ENCODE measurements at places on chromosomes 5 and 9.
A peak's percentile ranks its signal among the peaks of the same experiment; 100 is the strongest.

- no peak for DNase-seq
These were observed 58.5 kb downstream of the DCP2 start for GRCh38 chr5:113035096-113035495.

GRCh38 chr9:134932606-134933005 lies 14.9 kb upstream of the FCN1 start:
- no peak for DNase-seq

- no peak for DNase-seq
These were observed 8.5 kb downstream of the ELL2 start for GRCh38 chr5:95953021-95953702.

GRCh38 chr5:174247301-174247700 lies 201.8 kb downstream of the NSG2 start:
- no peak for DNase-seq

GRCh38 chr5:72226950-72227349 lies 93.1 kb downstream of the MRPS27 start:
- no peak for DNase-seq

DNA sequence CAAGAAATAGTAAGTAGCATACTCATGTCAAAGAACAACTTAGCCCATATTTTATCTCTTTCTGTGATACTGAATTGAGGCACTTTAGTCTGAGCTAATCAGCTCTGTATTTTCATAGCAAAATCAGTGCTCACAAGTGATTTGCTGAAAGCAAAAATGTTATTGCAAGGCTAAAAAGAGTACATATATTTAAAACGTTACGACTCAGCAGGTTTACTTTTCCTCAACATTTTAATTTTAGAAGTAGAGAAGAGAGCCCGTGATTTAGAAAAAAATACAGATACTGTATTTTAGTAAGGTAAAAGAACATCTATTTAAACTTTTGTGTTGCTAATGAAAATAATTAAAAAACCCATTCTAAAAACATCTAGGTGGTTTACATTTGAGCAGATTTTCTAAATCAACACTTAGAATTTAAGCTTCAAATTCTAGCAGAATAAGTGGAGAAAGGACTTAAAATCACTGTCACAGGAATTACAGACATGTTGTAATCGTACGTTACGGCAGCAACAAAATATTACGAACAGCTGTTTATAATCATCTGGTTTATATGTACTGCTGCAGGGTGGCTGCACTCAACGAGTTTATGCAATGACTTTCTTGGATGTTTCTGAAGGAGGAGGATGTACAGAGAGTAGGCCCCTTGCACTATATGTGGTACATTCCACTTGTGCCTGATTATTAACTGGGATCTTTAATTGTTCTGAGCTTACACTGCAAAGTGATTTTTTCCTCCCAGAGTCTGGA lies 20.1 kb downstream of the SREK1 start:
- DNase-seq, result no peak

DNA sequence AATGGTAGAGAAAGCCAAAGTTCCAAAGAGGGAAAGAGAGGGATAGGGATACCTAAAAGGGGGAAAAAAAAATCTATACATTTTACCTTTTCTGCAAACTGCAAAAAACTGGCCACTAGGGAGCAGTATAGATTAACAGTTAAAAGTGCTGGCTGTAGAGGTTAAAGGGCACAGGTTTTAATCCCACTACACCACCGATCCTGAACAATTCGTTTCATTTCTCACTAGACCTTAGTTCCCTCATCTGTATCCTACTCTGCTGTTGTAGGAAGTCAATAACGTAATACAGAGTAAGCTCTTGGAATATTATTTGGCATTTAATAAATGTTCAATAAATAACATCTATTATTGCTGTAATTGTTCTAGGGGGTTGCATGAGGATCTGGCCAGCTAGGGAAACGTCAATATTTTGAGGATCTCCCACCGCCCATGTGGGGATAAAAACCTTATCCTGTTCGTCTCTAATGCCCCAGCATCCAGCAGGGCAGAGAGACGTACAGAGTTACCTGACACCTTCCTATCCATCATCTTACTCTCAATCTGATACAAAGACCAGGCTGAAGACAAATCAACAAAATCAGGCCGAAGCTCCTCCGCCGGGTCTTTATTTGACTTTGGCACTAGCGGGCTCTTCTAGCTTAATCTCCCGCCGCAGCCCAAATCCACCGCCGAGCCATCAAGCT lies 757 bp downstream of the CDC26 start:
- no peak for DNase-seq

GRCh38 chr9:91897201-91897600 lies 52.8 kb downstream of the ROR2 start:
- DNase-seq, result no peak

DNA sequence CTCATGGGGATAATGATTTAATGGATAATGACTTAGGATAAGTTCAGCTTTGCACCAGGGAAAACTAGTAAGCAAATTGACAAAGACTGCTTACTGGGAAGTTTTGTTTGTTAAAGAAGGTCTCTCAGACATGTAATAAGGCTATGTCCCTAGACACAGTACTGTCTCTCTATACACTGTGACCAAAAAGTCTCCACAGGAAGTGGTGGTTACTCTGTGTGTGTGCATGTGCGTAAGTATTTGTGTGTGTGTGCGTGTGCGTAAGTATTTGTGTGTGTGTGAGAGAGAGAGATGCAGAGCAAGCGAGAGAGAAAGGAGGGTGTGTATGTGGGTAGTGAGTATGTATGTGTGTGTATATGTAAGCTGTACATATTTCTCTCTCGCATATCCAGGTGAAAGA lies 229.6 kb downstream of the GLIS3 start:
- DNase-seq, result no peak

DNA sequence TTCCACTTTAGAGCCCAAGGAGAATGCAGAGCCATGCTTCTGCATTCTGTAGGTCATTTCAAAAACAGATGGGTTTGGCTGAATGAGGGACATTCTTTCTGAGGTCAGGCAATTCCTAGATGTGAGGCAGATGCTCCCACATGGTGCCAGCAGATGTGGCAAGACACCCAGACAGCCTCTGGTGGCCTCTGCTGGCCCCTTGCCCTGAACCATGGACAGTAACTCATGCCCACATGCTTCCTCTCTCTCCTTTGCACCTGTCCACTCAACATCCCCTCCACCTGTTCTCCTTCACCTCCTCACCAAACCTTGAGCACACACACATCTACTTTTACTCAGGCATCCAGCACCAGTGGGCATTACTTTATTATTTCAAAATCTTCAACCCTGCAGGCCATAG lies 252.3 kb downstream of the DNAH5 start:
- DNase-seq, result no peak

DNA sequence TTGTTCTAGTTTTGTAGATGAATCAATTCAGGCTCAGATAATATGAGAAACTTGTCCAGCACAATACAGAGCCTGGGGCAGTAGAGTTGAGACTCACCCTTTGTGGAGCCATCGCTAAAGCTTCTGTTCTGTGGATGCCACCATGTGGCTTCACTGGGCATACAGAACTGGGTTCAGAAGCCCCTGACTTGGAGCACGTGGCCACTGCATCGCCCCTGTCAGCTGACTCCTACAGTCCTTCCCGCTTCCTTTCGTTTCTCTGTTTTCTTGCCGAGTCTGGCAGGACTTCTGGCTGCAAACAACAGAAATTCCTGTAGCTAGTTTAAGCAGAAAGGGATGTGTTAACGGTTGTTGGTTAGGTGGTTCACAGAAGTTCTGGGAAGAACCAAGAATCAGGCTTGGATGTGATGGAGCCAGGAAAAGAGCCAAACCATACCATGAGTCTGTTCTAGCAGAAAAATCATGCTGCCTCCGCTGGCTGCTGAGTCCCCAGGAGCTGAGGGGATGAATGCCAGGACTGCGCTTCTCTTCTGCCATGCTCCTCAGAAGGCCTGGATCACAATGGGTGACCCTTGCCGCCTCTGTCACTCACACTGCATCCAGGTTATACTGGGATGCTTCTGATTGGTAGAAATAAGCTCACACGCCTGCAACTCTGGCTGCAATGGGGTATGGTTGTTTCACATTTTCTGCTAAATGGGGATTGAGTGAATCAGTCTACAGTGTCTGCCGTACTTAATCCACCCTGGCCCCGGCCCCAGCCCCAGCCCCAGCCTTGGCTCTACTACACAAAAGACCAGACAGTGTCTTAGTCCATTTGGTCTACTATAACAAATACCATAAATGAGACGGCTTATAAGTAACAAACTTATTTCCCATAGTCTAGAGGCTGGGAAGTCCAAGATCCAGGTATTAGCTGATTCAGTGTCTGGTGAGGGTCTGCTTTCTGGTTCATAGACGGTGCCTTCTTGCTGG lies 262.5 kb downstream of the GOLPH3 start:
- DNase-seq, result peak; percentile 73

DNA sequence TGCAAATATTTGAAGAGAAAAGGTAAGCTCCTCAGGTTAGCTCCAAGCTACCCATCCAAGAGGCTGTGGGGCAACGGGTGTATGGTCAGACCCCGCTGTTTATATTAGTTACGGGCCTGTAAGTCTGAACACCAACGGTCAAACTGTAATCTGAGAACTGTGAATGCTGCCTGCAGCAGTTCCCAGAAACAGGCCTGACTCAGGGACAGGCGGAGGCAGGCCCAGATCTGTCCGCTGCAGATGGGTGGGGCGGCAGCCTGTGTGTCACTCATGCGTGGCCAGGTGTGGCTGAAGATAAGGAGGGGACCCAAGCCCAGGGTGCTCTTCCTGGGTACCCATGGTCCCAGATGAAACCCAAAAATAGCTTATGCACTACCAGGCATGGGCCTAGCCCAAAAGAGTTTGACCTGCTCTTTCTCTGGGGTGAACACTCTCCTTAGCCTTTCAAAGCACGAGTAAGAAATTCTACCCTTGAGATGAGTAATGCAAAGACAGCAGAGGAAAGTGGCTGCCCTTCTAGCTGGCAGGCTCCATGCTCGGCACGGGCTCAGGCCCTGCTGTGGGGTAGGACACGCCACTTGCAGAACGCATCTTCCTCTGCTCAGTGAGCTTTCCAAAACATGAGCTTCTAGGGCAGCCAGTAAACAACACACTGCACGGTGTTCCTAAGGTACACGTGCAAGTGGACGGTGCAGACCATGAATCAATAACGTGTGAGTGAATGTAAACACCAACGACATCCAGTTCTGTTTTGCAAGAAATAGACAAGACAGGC lies 9.1 kb downstream of the UBAC1 start:
- no peak for DNase-seq

- DNase-seq, result no peak
These were observed 12.1 kb upstream of the ORM1 start for GRCh38 chr9:114310471-114311450.

GRCh38 chr5:56279979-56280378 lies 46.8 kb upstream of the ANKRD55 start:
- DNase-seq, result no peak

GRCh38 chr5:61450493-61451279 lies 118.6 kb downstream of the ZSWIM6 start:
- no peak for DNase-seq

DNA sequence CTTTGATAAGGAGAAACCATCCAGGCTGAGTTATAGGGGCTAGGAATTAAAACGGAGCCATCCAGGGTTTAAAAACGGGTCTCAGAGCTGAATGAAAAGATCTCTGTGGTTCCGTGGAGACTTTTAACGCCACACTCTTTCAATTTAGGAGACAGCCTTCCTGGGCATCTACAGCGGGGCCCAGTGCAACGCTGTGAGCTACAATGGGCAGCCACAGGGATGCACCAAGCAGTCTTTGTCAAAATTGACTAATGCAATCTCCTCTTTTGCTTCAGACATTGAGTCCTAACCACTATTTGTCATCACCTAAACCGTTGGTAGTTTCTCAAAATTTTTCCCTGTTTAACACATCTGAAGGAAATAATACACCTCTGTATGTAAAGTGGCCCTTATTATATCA lies 96.6 kb upstream of the ABCA1 start:
- no peak for DNase-seq

- DNase-seq, result no peak
These were observed 1299.3 kb upstream of the WWC1 start for GRCh38 chr5:166992108-166992507.

GRCh38 chr5:110951373-110951791 lies 120.1 kb upstream of the TSLP start:
- DNase-seq, result no peak

GRCh38 chr9:91208837-91209236 lies 152.9 kb downstream of the AUH start:
- no peak for DNase-seq

GRCh38 chr5:148186248-148187003 lies 16.4 kb upstream of the SPINK6 start:
- DNase-seq, result no peak

DNA sequence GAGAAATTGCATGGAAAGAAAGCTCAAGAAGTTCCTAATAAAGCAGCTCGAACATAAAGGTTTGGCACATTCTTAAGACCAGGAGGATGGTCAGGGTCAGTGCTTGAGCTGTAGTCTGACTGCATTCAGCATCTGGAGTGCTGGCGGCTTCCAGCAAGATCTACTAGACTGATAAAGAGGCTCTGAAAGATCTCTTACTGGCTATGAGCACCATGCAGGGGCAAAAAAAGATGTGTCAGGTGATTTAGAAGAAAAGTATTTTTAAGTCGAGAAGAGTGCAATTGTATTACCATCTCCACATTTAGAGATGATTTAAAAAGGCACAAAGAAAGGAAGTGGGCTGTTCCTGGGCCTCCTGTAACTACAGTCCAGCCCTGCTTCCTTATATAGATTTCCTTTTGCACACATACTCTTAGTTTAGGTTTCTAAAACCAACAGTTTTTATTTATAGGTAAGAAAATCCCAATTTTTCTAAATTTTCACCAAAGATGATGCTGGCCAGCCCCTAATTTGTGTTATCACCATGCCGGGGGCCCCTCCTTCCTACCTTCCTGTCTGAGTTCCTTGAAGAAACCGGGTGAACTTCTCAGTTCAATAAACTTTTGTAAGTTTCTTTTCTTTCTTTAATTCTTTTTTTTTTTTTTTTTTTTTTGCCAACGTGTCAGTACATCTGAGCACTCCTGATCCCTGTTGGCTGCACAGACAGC lies 65.9 kb upstream of the PLPP1 start:
- no peak for DNase-seq

DNA sequence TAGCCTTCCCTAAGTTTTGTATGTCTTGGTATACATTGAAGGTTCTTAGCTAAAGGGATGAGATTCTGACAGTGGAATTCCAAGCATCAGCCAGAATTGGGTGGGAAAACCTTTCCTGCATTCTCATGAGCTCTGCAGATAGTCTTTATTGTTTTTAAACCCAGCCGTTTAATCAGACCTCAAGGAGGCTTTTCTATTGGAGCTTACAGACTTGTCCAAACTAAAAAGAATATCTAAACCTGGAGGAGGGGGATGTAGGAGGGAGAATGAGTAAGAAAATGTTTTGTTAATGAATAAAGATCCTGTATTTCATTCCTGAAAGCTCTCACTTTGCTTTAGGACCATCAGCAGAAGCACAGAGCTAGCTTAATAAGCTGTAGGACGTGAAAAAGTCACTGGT lies 41.7 kb downstream of the EBF1 start:
- DNase-seq, result no peak

DNA sequence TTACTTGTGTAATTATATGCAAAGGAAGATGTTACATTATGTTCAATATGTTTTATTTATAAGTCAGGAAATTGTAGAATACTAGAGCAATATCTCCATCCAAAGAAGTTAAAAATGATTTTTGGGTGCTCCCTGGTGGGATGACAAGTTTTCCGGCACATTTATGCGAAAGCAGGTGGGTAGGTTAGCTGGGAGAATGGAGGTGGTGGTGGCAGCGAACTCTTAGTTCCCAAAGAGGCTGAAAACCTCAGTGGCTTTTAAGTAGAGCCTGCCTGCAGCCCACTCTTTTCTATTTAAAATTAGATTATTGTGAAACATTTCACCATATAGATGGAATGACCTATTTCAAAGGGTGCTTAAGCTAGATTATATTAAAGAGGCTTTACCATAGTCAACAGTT lies 51.8 kb downstream of the ANKRD33B start:
- no peak for DNase-seq

GRCh38 chr9:107176436-107177151 lies 106.5 kb upstream of the RAD23B start:
- no peak for DNase-seq
